ENCODE measurements at places on chromosomes 7 and 10.

DNA sequence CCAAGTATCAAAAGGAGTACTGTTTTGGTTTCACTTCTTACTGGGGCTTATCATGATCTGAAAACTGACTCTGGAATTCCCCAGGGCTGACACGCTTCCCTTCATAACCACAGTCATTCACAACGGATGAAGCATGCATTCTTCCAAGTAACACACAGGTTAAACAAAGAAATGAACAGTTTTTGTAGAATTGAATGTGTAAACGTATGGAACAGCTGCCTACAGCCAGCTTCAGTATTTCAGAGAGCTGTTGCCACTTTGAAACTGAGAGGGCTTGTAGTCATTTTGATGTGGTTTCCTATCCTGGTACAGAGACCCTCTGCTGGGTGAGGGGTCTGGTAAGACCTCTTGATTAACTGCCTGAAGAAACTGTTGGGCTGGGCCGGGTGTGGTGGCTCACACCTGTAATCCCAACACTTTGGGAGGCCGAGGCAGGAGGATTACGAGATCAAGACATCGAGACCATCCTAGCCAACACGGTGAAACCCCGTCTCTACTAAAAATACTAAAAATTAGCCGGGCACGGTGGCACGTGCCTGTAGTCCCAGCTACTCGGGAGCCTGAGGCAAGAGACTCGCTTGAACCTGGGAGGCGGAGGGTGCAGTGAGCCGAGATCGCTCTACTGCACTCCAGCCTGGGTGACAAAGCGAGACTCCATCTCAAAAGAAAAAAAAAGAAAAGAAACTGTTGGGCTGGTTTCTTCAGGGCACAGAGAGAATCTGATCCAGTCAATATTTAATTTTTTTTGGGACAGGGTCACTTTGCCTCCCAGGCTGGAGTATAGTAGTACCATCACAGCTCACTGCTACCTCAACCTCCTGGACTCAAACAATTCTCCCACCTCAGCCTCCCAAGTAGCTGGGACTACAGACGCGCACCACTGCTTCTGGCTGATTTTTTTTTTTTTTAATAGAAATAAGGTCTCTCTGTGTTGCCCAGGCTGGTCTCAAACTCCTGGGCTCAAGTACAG is 4.7 kb downstream of the NFE2L3 start:
- DNase-seq: peak; percentile 49

DNA sequence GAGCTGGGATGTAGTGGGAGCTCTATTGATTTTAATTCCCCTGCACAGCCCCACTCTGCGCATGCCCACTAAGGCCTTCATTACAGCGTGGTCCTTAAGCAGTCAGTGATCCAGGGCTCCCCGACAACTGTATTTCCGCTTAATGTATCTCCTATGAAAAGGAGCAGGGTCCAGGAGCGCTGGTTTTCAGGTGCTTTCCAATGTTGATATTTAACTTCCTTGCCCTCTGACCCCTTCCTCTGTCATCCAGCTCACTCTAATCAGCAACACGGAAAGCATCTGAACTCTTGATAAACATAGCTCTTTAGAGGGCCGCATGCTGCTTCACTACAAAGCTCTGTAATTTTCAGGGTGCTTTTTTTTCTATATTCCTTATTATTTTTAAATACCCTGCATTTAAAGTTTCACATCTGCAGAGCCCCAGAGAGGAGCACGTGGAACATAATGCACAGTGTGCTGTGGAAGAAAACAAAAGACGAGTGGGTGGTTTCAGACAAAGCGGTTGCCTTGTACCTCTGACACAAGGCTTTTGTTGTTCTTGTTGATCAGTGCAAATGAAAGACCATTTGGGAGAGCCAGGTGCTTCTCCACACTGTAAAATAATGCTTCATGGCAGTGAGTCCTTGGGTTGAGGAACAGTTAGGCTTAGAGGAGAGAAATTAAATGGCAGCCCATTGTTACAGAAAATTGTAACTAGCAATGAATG is 465.9 kb upstream of the CELF2 start:
- DNase-seq: no peak

GRCh38 chr10:23037152-23037551 is 58.2 kb upstream of the MSRB2 start:
- DNase-seq: no peak

GRCh38 chr10:80421050-80421706 is 12.8 kb downstream of the PRXL2A start:
- no peak for DNase-seq

DNA sequence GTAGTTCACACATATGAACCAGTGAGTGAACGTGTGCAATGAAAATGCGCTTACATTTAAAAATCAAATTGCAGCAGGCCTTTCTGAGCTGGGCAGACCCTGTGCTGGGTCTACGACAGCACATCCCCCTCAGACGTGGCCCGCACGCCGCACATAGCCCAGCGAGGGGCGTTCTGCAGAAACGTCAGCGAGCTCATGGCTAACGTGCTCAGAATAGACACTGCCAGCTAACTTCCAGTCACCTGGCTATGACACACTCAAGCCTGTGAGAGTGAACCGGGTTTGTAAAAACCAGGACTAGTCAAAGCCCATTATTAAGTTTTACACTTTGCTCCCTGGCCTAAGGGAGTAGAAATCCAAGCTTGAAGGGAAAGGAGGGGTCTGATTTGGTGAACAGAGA is 108.1 kb upstream of the INSIG1 start:
- no peak for DNase-seq

GRCh38 chr7:105187302-105188169 is 173.5 kb downstream of the KMT2E start:
- DNase-seq: no peak

GRCh38 chr7:46881507-46882127 is 700.3 kb downstream of the TNS3 start:
- DNase-seq: no peak

DNA sequence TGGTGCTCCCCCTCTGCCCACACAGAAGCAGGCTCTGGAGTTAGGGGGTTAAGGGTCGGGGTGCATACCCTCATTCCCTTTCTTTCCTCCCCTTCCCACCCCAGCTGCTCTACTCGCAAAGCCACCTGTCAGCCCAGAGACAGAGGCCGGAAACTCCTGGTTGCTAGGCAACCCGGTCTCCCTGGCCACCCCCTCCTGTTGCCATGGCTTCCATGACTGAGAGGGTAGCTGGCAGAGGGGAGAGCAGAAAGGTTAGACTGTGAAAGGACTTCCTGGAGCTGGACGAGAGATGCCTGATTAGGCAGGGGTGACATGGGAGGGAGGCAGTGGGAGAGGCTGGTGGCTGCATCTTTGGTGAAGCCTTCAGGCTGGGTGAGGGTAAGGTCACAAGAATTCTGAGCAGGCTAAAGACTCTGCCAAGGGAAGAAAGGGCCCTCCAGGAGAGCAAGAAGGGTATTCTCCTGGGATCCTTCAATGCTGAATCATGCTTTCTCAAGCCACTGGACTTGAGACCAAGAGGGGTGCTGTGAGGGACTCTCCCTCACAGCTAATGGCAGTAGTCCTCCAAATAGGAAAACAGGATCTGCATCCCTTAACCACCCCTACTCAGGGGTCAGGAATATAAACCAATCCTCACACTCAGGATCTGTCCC is 5.4 kb downstream of the PSD start:
- no peak for DNase-seq

- no peak for DNase-seq
Observed at GRCh38 chr7:75888464-75889222, 9.8 kb downstream of the RHBDD2 start.

GRCh38 chr7:75624134-75624832 is 114.5 kb downstream of the HIP1 start:
- DNase-seq: peak; percentile 64

GRCh38 chr10:104323760-104324201 is 14.5 kb downstream of the ITPRIP start:
- DNase-seq: no peak

DNA sequence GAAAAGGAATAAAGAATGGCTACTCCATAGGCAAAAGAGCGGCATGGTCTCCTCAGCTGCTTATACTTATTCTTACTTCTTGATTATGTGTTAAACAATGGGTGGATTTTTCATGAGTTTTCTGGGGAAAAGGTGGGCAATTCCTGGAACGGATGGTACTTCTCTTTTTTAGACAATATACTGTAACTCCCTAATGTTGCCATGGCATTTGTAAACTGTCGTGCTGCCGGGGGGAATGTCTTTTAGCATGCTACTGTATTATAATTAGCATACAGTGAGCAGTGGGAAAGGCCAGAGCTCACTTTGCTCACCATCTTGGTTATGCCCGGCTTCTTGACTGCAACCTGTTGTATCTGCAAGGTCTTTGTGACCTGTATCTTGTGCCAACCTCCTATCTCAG is 372.1 kb upstream of the AKR1E2 start:
- DNase-seq: no peak

DNA sequence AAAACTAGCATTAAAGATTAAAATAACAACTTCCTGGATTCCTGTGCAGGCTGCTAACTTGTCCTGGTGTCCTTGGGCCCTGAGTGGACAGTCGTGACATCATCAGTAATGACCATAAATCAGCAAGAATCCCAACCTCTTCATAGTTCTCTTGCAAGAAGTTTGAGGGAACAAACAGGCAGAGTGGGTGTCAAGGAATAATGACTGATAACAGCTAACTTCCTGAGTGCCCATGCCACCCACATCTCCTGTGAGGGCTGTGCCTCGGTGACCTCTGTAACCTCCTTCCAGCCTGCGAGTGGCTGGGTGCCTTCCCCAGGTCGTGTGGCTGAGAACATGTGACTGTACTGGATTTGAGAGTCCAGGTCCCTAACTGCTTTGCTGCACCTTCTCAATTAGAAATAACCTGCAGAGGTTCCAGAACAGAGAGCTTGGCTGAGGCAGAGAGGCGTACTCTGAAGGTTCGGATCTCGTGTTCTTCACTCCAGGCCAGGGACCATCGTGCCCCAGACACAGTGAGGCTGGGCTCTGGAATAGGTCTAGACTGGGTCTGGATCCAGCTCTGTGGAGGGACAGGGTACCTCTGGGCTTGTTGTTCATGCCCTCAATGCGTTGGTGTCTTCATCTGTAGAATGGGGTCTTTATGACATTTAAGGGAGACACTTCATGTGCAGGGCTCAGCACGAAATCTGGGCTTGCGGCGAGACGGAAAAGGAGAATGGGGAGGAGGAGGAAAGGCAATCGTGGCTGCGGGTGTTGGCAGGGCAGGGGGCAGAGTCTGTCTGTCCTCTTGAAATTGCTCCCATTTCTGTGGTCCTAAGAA is 313.1 kb upstream of the ZNF32 start:
- no peak for DNase-seq

- no peak for DNase-seq
Observed at GRCh38 chr7:106457678-106458077, 172.9 kb upstream of the NAMPT start.

- DNase-seq: no peak
Observed at GRCh38 chr7:78125884-78126283, 327.3 kb downstream of the PHTF2 start.

DNA sequence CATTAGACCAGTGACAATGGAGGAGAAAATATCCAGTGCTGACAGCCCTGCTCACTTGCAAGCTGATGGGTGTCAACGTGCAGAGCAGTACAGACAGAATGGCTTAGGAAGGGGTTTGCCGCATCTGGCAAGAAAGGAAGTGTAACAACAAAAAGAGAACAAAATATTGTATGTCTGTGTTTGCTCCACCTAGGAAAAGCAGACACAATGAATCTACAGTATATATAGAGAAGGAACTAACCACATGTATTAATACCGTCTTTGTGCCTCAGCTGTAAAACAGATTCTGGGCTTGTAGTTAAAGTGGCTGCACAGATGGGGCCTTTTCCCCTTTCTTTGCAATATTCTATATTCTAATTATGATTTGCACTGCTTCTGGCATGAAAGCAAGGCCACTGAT is 281.1 kb upstream of the MEOX2 start:
- DNase-seq: no peak

DNA sequence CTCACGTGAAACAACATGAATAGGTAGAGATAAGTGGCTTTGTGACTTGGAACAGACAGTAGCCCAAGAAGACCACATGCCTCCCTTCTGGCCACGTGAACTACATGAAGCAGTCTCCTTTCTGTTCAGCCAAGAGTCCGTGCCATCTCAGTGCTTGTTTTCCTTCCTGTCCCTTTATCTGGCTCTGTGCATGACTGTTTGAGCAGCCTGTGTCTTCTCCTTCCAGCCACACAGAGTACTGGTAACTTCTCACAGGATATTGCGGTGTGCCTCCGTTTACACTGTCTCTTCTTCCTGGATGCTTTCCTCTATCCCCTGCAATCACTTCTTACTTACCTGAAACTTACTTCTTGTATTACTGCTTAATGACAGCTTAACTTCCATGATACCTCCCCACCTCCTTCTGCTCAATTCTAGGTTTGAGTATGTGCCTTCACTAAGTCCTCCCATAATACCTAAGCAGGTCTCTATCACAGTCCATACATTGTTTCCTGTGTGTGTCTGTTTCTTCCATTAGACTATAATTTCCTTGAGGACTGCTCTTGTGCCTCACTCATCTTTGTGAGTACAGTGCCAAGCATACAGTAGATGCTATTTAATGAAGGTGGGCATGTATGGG is 748.7 kb downstream of the AUTS2 start:
- DNase-seq: no peak

- no peak for DNase-seq
Observed at GRCh38 chr10:3761021-3761686, 23.9 kb downstream of the KLF6 start.

All from A673 (cell line).